ENCODE measurements at places on chromosomes 2 and 18. TPM values are rescaled to one million over a fixed set of nuclear protein-coding genes. Genes with fewer than 3 reads are reported as not detected.

Gene ABCG5
- total RNA-seq, result not detected

Gene WNT10A
- 0.52 TPM for total RNA-seq

Gene AFTPH
- total RNA-seq, result 21.5 TPM

Gene IL36A
- not detected for total RNA-seq

Gene DNPEP
- 31.9 TPM for total RNA-seq

Gene SCN7A
- total RNA-seq, result 65.0 TPM

Gene CNPPD1
- 86.8 TPM for total RNA-seq

Gene ALPI
- not detected for total RNA-seq

Gene CDK5R2
- total RNA-seq, result not detected

Gene IL36B
- total RNA-seq, result not detected

DNA sequence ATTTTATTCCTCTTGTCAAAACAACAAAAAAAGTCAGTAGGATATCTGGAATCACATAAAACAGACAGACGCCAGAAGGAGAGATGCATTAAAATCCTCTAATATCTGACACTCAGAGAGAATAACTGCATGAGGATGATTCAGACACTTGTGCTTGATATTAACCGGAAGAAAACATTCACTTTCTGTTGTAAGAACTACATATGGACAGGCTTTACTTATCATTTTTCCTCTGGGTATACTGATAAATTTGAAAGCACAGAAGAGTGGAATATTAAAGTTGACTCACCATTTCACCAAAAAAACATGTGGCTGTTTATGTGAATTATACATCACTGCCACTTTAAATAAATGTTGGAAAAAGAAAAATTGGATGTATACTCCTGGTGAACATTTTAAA, 589.1 kb upstream of the CDH2 start:
- no peak for DNase-seq

GRCh38 chr2:23697256-23698075, 229.5 kb downstream of the ATAD2B start:
- DNase-seq, result no peak

GRCh38 chr2:23502096-23502495, 117.1 kb downstream of the KLHL29 start:
- no peak for DNase-seq

DNA sequence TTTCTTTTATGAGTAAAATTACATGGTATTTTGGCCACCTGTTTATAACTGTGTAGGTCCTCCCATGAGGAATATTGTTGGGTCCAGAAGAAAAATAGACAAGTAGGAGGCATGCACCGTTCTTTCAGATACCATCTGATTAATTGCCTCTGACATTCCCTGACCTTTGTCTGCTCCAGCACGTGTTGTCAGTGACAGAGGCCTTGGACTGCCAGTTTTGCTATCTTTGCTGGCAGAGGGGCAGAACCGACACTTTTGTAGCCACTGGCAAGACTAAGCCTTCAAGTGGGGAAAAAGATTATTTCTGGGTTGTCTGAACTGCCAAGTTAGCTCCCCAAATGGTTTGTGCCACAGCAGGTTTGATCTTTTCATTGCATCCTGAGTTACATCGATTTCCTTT, 276.9 kb downstream of the CAMKMT start:
- DNase-seq, result no peak

DNA sequence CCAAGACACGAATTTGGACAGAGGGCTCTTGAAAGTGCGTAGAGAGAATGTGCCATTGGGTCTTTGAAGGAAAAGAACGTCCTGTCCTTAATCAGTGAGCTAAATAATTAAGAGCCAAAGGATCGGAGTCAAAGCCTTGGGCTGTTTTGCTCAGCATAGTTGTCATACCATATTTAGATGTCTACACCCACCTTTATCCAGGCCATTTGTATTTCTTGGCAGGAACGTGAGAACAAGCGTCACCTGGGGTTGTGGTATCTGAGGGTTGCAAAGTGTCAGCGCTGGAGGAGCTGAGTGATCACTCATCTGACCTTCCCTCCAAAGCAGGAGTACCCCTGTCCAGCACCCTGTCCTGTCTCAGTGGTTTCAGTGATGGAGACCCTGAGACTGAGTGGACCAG, 4.5 kb downstream of the LPIN1 start:
- DNase-seq, result no peak

GRCh38 chr18:7786569-7786968, 219.5 kb downstream of the PTPRM start:
- DNase-seq, result no peak

DNA sequence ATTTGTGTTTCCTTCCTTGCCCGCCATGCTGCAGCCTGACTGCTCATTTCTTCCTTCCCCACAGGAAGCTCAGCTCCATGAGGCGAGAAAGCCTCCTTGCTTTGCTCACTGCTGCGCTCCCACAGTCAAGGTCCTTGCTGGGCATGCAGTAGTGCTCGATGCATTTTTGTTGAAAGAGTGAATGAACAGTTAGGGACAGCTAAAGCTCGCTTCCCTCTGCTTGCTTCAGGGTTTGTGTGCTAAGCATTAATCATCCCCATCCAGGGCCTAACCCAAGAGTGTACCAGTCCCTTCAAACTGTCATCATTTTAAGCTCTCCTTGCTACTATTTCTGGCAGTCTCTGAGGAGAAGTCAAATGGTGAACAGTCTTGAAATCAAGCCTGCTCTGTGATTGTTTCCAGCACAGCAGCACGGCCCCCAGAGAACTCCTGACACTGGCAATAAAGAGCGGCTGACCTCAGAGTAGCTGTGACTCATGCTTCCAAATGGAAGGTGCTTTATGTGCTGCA, 171.7 kb upstream of the SOX11 start:
- no peak for DNase-seq

GRCh38 chr2:228063558-228063957, 117.9 kb downstream of the SPHKAP start:
- DNase-seq, result no peak

- DNase-seq, result peak; percentile 39
Measured at GRCh38 chr2:29528891-29529520, 392.4 kb downstream of the ALK start.

GRCh38 chr2:219368690-219369191, 19.0 kb downstream of the DNPEP start:
- DNase-seq, result no peak

- DNase-seq, result no peak
Measured at GRCh38 chr2:9538000-9538507, 17.6 kb downstream of the ADAM17 start.

DNA sequence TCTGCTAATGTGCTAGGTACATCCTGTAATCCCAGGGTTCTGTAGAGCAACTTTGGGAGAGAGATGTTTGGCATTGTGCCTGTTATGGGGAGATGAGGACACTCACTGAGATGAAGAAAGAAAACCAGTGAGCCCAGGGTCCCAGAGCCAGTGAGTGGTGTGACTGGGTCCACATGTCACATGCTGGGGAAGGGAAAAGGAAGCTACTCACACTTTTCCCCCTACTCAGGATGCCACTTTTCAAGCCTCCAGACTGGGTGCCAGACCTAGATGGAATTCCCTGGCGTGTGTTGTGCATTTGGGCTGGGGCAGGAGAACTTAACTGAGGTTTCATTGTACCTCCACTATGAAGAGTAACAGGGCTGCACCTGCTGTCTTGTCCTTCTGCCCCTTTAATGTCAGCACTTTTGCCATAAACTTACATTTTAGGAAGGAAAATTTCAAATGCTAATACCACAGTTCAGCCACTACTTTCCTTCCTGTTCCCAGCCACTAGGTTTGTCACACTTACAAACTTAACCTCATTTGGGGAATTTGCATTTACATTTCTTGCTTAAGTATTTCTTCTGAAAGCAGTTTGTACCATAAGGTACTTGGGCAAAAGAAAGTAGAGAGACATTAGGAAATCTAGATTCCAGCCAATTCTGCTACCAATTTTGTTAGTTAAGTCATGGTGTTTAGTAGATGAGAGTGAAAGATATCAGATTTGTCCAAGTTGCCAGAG, 10.2 kb downstream of the INSIG2 start:
- DNase-seq, result no peak

GRCh38 chr18:45221363-45221762, 393.9 kb upstream of the SLC14A2 start:
- DNase-seq, result no peak

GRCh38 chr2:232315049-232315922, 63.3 kb upstream of the ALPP start:
- DNase-seq, result peak; percentile 88

GRCh38 chr2:30683236-30683956, 123.8 kb downstream of the CAPN13 start:
- DNase-seq, result no peak

- no peak for DNase-seq
Measured at GRCh38 chr2:181746844-181747243, 66.5 kb upstream of the NEUROD1 start.

DNA sequence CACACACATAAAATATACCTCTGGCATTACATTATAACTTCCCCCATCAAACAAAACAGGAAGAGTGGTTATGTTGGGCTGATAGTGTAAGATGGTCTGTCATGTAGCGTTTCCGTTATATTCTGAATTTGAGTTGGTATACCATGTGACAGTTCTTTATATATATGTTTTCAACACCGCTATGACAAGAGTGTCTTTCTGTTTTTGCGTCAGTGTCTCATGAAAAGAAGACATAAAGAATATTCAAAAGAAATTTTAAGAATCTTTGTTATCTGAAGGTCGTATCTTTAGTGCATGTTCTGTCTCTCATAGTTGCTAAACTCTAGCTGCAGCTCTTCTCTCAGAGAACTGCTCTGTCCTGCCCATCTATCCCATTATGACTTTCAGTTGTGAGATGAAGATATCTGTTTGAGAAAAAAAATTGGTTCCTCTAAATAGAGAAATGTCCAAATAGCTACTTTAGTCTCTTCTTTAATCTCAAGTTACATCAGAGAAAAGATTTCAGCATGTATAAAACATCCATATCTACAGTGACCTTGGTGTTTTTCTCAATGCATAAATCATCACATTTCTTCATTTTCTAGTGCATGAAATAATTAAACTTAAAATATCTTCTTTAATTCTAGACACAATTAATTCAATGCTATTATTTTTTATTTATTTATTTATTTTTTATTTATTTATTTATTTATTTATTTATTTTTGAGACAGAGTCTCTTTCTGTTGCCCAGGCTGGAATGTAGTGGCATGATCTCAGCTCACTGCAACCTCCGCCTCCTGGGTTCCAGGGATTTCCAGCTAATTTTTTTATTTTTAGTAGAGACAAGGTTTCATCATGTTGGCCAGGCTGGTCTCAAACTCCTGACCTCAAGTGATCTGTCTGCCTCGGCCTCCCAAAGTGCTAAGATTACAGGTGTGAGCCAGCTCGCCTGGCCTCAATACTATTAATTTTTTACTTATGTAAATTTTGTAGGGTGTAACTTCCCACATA, 24.3 kb upstream of the PSME4 start:
- no peak for DNase-seq

DNA sequence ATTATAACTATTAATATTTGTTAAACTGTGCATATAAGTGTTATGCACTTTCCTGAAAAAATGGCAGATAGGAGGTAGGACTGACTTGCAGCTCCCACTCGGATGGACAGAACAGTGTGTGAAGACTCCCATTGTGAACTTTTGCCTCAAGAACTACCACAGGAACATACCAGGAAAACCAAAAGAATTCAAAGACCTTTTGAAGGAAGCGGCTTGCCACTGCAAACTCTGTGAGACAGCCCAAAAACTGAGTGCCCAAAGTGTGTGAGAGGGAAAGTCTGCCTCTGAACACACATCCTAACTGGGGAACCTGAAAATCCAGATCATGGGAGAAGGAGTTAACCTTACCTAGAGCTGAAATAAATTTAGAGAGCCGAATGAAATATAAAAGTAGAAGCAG, 171.0 kb downstream of the ZBTB7C start:
- DNase-seq, result no peak

GRCh38 chr2:198498516-198498915, 694.1 kb downstream of the PLCL1 start:
- DNase-seq, result no peak

GRCh38 chr2:218400930-218401881, 1.5 kb downstream of the CTDSP1 start:
- DNase-seq, result peak; percentile 70

GRCh38 chr2:3214806-3215404, 162.7 kb downstream of the EIPR1 start:
- no peak for DNase-seq

DNA sequence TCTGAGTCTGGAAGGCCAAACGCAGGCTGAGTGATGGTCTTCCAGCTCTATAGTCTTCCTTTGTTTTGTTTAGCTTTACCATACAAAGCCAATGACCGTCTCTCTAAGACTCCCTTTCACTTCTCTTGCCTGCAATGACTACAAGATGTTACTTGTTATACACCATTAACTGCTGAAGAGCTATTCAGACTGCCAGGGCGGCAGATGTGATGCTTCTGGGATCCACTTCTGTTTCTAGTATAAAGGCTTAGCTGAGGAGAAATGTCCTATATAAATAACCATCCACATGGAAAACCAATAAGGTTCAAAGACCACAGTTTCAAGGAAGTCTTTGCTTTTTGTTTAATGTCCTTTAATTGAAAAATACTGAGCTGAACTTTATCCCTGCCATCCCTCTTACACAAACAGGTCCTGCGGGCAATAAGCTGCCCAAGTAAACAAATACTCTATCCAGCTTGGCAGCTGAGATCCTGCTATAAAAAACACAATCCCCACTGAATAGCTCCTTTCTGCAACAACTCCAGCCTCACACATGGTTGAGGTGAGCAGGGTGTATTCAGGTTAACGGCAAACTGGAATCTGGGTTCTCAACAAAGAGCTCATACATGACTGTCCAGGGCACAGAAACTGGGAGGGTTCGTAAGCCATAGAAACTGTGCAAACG, 124.6 kb downstream of the VIT start:
- no peak for DNase-seq

- peak; percentile 50 for DNase-seq
Measured at GRCh38 chr2:240472078-240472790, 36.8 kb downstream of the GPC1 start.

- no peak for DNase-seq
Measured at GRCh38 chr18:55384115-55384514, 203.9 kb downstream of the TCF4 start.

DNA sequence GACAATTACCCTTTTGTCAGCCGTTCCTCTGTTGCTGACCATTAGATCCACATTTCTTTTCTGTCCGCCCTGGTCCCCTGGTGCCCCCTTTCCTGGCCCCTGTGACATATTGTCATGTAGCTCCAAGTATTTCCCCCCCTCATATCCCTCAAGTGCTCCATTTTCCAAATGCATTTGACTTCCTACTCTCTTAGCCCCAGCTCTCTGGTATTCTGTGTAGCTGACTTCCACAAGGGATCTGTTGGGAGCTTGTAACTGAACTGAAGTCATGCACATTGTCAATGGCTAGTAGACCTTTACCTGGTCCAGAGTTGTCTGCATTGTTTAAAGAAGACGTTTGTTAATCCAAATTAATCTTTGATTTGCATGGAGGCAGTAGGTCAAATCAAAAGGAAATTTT, 34.8 kb downstream of the LIPG start:
- no peak for DNase-seq

DNA sequence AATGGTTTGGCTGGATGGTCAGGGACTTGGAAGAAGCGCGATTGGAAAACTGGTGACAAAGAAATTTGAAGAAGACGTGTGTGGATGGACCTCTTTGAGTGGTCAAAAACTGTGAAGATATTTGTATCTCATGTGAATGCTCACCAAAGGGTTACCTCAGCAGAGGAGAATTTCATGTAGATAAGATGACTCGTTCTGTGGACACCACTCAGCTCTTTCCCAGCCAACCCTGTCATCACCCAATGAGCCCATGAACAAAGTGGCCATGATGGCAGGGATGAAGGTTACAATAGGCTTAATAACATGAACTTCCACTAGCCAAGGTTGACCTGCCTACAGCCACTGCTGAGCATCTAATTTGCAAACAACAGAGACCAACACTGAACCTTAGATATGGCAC, 248.3 kb downstream of the KCNE4 start:
- DNase-seq, result no peak

All from upper lobe of left lung (tissue), 6 donors.